NK-92 treated with Interleukin-12 subunit alpha and Interleukin-12 subunit beta, amount 100 ng/mL, for 24 hours (cell line): ENCODE measurements at places on chromosomes 2 and 18.

- no peak for DNase-seq
Observed at GRCh38 chr2:191544461-191545062, 133.4 kb upstream of the NABP1 start.

GRCh38 chr2:239465017-239466001 lies 64.5 kb upstream of the HDAC4 start:
- no peak for DNase-seq

GRCh38 chr2:210503001-210503623 lies 26.6 kb upstream of the LANCL1 start:
- DNase-seq = peak; percentile 1

DNA sequence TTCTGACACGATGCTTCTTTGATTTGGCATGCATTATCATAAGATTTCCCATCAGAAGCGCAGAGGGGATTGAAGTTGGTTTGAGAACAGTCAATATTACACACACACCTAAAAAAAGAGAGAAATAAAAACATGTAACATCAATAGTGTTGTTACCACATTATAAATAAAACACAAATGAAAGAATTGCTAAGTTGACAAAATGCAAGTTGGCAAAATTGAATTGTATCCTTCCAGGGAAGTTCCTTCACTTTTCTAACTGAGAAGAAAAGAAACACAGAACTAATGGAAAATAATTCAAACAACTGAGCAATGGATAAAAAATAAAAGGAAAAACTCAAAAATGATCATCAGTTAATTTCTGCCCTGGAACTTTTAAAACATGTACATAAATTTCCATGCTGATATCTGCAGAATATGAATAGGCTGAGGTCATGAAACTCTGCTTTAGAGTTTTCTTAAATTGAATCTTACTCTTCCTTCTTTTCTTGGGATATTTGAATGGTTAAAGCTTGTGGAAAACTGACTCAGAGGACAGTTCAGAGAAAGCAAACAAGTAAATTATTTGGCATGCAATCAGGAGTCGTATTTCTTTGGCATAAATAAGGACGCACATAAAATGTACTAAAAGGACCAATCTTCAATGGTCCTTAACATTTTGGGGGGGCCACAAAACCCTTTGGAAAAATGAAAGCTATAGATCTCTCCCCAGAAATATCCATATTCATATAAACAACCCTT lies 152.4 kb upstream of the CAVIN2 start:
- no peak for DNase-seq

DNA sequence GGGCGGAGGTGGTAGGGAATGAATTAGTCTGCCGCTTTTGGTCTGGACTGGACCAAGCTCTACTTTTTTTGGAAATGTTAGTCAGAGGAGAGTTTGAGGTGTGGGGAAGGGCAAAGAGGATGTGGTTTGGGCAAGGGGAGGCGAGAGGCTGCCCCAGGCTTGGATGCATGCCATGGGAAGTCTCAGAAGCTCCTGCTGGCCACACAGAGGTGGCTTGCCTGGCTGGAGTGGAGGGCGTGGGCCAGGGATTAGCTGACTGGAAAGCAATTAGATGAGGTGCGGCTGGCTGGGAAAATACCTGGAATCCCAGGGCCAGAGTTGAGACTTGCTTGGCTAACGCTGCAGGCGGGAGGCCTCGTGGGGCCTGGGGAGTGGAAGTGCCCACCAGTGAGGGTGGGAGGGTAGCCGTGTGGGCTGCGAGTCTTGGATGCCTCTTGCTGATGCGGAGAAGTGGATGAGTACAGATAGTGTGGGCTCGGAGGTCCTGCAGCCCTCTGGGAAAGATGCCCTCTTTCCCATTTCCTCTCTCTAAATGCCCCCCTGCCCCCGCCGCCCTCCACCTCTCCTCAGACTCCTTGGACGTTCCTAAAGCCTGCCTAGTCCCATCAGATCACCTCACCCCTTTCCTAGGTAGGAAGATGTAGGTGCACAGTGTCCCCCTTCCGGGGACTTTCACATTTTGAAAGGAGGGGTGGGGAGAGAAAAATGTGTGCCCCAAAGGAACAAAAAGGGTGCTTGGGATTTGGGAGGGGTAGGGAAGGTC lies 117.6 kb downstream of the SMAD7 start:
- no peak for DNase-seq

DNA sequence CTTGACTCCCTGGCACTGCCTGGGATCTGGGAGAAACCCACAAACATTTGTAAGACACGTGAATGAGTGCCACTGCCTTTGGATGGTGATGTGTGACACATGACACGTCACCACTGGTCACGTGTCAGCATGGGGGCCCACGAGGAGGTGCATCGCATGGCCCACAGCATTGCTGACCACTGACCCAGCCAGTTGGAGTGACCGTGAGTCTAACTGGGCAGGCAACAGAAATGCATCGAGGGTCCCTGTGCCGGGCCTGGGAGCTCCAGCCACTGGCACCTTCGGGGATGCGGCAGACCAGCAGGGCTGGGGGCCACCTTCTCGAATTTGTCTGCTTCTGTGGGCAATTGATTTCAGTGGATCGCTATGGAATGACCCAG lies 121.9 kb upstream of the HDAC4 start:
- no peak for DNase-seq

- DNase-seq = no peak
Observed at GRCh38 chr2:2399396-2399795, 68.3 kb upstream of the MYT1L start.

GRCh38 chr2:115560666-115561065 lies 1118.2 kb downstream of the DPP10 start:
- DNase-seq = no peak

- DNase-seq = no peak
Observed at GRCh38 chr2:230924470-230925341, at the start of gene GPR55. Gene GPR55, minus strand, starts transcription at chr2:230925242. Its CDS starts 14,280 bp downstream, at chr2:230910962.

GRCh38 chr2:241017228-241017940 lies 19.0 kb downstream of the SNED1 start:
- no peak for DNase-seq

DNA sequence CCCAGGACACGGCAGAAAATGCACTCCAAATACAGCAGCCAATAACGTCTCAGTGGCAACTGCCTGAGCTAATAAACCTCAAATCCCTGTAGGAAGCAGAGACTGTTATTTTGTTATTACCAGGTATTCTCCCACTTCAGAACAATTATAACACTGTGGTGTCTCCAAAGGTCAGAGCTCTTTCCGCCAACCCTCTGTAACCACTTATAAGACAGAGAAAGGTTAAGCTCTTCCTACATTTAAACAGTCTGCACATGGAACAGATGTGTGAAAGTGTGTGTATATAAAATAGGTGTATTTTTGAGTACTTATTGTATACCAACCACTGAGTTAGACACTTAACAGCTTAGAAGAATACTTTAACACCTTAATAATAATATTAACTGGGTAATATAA lies 64.1 kb downstream of the FBXO15 start:
- DNase-seq = no peak

- no peak for DNase-seq
Observed at GRCh38 chr2:133405252-133405651, 163.0 kb downstream of the NCKAP5 start.

DNA sequence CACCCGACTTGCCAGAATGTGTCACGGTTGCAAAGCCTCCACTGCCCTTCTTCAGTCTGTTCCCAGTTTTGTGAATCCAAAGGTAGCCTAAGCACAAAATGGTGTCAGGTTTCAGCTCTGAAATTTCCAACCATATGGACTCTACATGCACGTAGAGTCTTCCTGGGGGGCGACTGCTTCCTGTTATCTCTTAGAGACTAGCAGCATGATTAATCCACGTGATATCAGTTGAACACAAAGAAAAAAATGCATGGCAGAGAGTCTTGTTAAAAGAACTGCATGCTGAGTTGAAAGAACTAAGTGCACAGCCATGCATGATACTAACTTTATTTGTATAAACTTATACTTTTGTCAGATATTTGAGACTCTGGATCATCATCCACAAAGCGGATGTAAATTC lies 404.4 kb downstream of the SOCS6 start:
- DNase-seq = no peak

DNA sequence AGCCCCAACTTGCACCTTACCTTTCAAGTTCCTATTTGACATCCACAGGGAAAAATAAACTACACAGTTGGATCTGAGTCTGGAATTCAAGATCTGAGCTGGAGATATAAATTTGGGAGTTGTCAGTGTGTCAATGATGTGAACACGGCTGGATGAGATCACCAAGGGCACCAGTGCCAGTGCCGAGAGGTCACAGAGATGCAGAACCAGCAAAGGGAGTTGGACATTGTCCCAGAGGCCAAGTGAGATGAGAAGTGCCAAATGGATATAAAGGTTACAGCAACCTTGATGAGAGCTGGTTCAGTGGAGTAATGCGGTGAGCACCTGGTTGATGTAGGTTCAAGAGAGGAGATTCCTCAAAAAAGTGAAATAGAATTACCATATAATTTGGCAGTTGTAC lies 24.8 kb downstream of the LRRFIP1 start:
- no peak for DNase-seq

- no peak for DNase-seq
Observed at GRCh38 chr2:62705859-62706720, 577 bp downstream of the EHBP1 start.

GRCh38 chr18:70074116-70074515 lies 126.4 kb upstream of the CD226 start:
- DNase-seq = no peak

DNA sequence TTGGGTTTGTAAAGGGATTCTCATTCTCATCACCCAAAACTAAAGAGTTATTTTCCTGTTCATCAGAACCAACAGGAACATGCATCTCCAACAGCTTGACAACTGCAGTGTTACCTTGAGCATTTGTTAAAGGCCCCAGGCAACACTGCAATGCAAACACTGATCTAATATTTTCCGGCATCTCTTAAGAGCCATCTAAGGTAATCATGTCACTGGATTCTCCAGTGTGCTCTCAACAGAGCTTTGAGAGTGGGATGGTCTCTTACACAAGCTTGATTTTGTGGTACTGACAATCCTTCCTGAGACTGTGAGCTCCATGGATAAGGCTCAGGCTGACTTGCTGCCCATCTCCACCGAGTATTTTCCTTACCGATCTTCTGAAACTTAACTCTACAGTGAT lies 90.5 kb upstream of the ITGB6 start:
- DNase-seq = no peak

- no peak for DNase-seq
Observed at GRCh38 chr2:121330921-121331320, 45.9 kb upstream of the TFCP2L1 start.

GRCh38 chr2:180161415-180161814 lies 154.3 kb upstream of the CWC22 start:
- DNase-seq = no peak

GRCh38 chr18:3256693-3257626 lies 5.0 kb upstream of the MYL12B start:
- DNase-seq = no peak

- DNase-seq = no peak
Observed at GRCh38 chr18:69383186-69383585, 17.5 kb upstream of the DOK6 start.

DNA sequence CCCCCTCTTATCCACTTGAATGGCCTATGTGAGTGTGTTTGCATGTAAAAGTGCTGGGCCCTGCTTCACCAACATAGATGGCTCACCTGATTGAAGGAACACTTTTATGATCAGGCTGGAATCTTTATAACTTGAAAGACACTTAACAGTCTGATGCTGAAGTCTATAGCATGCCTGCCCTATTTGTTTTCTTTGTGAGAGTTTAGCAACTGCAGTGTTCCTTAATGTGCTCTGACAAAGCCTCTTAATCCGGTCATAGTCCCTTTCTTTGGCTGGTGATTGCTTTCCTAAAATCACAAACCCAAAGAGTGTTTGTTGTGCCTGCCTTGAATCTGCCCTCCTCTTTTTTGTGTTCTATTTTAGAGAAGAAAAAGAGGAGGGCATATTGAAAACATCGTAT lies 1382.8 kb upstream of the CELF4 start:
- DNase-seq = no peak

DNA sequence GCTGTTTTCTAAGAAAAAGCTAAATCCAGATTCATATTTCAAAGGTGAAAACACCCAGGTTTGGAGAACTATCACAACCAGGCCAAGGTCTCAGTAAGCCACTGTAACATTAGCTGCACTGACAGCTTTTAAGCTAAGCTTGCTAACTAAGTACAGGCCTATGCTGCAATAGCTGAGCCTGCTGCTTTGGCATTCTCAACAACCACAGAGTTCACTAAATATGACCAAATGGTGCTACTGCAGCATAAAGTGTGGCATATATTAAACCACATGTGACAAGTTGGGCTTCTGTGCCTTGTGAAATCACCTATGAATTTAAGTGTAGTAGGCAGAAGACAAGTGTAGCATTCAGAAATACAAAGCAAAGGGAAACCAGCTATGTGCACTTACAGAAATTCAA lies 206.7 kb downstream of the TCF4 start:
- DNase-seq = peak; percentile 63

- DNase-seq = no peak
Observed at GRCh38 chr2:86818114-86818801, 27.5 kb upstream of the CD8A start.

DNA sequence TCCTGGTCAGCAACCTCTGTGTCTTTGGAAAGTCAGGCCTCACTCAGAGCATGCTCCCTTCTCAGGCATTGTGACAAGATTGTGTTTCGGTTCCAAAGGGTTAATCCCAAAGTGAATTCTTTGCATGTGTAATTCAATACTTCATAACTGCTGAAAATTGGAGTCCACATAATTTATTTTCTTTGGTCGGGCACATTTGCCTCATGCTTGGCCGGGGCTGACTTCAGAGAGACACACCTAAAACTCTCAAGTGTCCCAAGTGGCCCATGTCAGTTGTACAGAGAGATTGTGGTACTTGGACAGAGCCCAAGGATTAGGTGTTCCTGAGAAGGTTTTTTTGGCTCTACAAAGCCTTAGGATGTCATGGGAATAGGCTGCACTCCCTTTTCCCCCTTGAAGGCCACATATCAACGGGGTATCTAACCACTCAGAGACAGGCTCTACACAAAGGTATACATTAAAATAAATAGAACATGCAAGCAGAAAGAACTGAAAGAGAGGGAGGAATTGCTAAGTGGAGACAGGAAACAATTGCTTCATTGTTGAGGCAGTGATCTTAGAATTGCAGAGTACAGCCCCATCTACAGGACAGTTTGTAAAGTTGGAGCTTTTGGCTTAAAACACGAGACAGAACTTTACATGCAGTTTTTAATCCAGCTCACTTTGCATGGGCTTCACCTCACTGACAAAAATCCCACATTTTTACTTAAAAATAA lies 1232.3 kb upstream of the ZEB2 start:
- no peak for DNase-seq

DNA sequence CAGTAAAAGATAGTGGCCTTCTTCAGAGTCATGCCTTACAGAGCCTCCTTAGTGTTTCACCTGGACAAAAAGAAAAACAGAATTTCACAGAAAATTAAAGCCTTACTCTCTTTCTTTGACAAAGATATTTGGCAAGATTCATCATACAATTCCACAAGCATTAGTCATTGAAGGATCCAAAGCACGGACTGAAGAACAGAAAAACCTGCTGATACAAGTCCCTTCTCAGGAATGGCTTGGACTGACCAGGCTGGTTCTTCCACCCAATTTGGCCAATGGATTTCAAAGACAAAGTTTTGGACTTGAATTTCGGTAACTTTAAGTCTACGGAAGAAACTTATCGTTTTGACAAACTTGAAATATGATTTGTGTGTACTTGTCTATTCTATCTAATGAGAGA lies 39.1 kb upstream of the GALNT3 start:
- no peak for DNase-seq
